ENCODE measurements at places on chromosomes 5 and 9. TPM values are rescaled to one million over a fixed set of nuclear protein-coding genes. Genes with fewer than 3 reads are reported as not detected.

HRH2 gene
- 1.2 TPM for total RNA-seq

FREM1 gene
- 11.4 TPM for total RNA-seq

KIAA0825 gene
- 5.8 TPM for total RNA-seq

LOX gene
- total RNA-seq, result 0.19 TPM

GPR151 gene
- total RNA-seq, result not detected
